H1 (cell line): ENCODE measurements at places on chromosomes 12 and 14. TPM values are rescaled to one million over a fixed set of nuclear protein-coding genes. Genes with fewer than 3 reads are reported as not detected.

GRCh38 chr12:113314121-113314529, 20.8 kb downstream of the SLC8B1 start:
- no peaks in the 10 kb centered on the region for H3K4me1 ChIP-seq
- no peak overlapping the region for H3K27ac ChIP-seq
- no peaks in the 10 kb centered on the region for H3K27me3 ChIP-seq
- no peak for DNase-seq
- peaks cover 9% of the 10 kb centered on the region for H3K36me3 ChIP-seq
- H3K4me3 ChIP-seq: no peak overlapping the region

Gene TMEM30B
- total RNA-seq: 11.0 and 11.2 TPM in 2 replicates

DNA sequence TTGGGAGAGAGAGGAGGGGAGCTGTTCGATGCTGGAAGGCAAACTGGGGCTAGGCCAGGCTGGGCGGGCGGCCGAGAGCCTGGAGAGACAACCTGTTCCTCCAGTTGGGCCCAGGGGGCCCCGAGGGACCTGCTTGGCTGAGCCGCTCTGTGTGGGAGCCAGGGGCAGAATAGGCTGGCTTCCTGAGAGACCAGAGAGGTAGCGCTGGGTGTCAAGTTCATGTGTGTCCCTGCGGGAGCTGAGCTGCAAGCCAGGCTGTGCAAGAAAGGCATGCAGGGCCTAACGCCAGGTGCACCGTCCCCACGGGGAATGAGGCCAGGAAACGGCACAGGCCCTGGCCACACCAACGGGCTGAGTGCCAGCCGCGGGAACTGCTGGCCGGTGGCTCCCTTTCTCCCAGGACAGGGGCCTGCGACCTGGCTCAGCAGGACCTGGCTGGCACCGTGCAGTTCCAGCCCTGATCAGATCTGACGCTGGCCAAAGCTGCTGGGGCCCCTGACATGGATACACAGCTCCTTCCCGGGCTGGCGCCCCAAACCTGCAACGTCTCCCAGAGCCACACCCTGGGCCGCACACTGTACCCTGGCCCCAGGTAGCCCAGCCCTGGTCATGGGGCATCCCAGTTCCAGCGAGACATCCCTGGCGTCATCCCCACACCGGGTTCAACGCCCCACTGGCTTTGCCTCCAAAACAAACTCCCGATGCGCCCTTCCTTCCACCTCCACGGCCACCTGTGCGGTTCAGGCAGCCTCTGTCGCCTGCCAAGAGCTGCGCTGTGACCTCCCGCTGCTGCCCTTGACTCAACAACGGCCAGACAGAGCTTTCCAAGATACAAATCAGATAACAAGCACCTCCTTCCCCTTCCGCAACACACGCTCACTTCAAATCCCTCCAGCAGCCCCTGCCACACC, 65.0 kb downstream of the RFLNA start:
- no peak for DNase-seq
- no peaks in the 10 kb centered on the region for H3K4me1 ChIP-seq
- H3K27me3 ChIP-seq: no peaks in the 10 kb centered on the region
- H3K27ac ChIP-seq: no peak overlapping the region
- no peak overlapping the region for H3K4me3 ChIP-seq

GRCh38 chr12:121582583-121583333, 1.9 kb upstream of the KDM2B start:
- DNase-seq: peak; percentile 82
- peak overlapping the region; percentile 78 for H3K4me3 ChIP-seq
- H3K27me3 ChIP-seq: no peaks in the 10 kb centered on the region
- peaks cover 5% of the 10 kb centered on the region for H3K4me1 ChIP-seq
